Liver (tissue), 10 donors: ENCODE measurements at places on chromosomes 1 and 21. TPM values are rescaled to one million over a fixed set of nuclear protein-coding genes. Genes with fewer than 3 reads are reported as not detected.

Gene MMP23B
- 0.92 TPM for polyA plus RNA-seq

Gene AMY1C
- polyA plus RNA-seq: not detected

Gene NME7
- 26.5 TPM for polyA plus RNA-seq

Gene LRRC39
- 0.64 TPM for polyA plus RNA-seq

Gene ANKRD65
- 0.31 TPM for polyA plus RNA-seq

Gene KCNE2
- polyA plus RNA-seq: not detected

Gene MIXL1
- polyA plus RNA-seq: not detected

Gene SYDE2
- polyA plus RNA-seq: 2.5 TPM

Gene ADORA3
- polyA plus RNA-seq: 5.6 TPM

Gene NECTIN4
- 0.01 TPM for polyA plus RNA-seq

Gene GBP5
- polyA plus RNA-seq: 0.78 TPM

Gene RIPK4
- 7.2 TPM for polyA plus RNA-seq

Gene DYNLT5
- polyA plus RNA-seq: 0.55 TPM

Gene SLC9A1
- 1.3 TPM for polyA plus RNA-seq

Gene EXTL1
- polyA plus RNA-seq: not detected

Gene PTPN7
- 0.75 TPM for polyA plus RNA-seq

DNA sequence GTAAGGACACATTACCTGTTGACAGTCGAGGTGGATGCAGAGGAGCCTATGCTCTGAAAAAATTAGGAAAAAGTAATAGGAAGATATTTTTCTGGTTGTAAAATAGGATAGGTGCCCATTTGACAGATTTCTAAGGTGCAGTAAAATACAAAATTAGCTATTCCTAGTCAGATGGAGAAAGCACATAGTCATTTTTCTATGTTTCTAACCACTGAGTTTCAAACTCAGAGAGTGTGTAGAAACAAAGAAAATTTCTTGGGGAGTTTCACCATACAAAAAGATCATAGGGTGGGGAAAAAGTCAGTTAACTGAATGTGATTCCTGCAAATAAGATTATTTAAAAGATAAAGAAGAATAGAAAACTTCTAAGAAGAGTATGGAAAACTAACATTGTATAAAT lies 666.9 kb downstream of the KCNT2 start:
- DNase-seq: no peak

GRCh38 chr1:83954166-83954823 lies 44.6 kb downstream of the TTLL7 start:
- no peak for DNase-seq

- DNase-seq: no peak
These were observed 5.6 kb upstream of the GPR25 start for GRCh38 chr1:200867018-200867811.

GRCh38 chr1:234683861-234684632 lies 74.1 kb upstream of the IRF2BP2 start:
- DNase-seq: no peak

DNA sequence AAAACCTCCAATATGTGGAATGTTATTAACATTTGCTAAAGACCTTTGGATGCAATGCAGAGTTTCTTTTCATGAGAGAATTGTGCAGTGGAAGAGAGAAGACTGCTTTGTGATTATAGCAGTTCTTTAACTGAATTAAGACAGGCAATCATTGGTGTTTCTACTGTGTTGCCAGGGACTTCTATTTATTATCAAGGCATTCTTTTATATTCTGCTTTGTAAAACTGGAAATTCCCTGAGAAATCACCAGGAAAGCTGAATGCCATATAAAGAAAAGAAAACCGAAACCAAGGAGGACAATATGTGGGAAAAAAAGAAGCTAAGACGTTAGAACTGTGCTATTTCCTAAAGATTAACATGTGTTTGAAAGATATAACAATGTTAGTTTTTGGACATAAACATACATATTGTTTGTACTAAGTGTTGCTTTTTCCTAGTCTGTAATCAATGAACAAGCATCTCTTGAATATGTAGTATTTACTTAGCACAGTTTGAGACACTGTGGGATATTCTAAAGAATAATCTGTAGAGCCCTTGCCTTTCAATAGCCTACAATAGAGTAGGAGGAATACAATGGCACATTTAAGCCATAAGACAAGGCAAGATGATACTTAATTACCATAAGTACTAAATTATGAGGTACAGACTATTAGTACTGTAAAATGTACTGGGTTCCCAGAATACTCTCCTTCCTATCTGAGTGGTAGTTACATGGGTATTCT lies 47.1 kb downstream of the EXTL2 start:
- DNase-seq: no peak

GRCh38 chr1:100535264-100535663 lies 2.7 kb upstream of the GPR88 start:
- no peak for DNase-seq

DNA sequence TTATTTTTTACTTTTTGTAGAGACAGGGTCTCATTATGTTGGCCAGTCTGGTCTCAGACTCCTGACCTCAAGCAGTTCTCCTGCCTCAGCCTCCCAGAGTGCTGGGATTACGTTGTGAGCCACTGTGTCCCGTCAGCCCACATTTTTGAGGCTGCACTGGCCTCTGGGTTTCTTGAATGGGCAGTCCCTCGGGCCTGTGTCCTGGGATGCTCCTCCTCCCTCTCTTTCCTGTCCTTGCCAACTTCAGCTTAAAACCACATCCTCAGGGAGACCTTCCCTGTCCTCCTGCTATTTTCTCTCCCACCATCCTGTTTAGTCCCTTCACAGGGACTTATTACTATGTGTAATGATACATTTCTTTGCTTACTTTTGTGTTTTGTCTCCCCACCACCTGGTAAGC lies 31.4 kb upstream of the LYST start:
- DNase-seq: no peak

DNA sequence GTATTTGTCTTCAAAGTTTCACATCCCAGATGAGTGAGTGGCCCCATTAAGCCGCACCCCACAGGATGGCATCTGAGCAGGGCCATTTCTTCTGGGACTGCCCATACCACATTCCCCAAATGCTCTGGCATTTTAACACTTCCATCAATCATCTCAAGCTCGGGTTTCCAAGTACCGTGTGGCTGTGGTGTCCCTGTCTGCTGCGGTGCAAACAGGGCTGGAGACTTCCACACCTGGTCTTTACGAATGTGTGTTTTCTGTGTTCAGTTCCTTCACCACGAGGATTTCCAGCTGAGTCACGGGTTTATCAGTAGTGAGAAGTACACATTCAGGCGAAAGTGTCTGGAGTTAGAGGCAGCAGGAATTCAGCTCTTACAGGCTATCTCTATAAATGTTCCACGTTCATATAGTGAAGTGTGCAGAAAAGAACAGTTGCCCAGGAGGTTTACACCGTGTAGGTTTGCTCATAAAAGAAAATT lies 195.2 kb downstream of the RHOU start:
- no peak for DNase-seq

- no peak for DNase-seq
These were observed 201.8 kb downstream of the DISC1 start for GRCh38 chr1:231828182-231828920.

- peak; percentile 56 for DNase-seq
These were observed 233.0 kb upstream of the IRF2BP2 start for GRCh38 chr1:234842726-234843641.

DNA sequence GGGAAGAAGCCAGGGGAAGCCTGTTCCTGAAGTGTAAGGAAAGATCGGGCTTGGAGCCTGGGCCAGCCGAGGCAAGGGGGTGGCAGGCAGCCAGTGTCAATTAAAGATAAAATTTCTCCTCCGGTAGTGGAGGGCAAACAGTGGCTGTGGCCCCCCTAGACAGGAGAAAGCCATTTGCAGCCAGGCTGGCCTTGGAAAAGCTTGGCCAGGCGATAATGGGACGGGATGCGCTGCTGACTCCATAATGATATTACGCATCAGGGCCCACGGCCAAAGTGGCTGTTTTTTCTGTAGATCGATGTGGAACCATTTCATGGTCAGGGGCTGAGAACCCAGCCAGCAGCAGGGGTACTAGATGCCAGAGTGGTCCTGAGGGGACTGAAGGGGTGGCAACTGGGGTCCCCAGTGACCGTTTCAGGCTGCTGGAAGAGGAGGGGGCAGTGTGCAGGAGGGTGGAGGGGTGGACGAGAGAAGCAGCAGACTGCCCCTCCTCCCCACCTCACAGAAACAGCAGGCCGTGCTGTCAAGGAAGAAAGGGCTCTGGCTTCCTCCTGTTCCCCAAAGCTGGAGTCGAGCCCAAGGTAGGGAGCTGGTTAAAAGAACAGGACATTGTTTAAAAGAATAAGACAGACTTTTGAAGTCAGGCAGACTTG lies 25.2 kb downstream of the KCNC4 start:
- DNase-seq: no peak

GRCh38 chr1:66300280-66300971 lies 233.5 kb upstream of the SGIP1 start:
- DNase-seq: no peak

DNA sequence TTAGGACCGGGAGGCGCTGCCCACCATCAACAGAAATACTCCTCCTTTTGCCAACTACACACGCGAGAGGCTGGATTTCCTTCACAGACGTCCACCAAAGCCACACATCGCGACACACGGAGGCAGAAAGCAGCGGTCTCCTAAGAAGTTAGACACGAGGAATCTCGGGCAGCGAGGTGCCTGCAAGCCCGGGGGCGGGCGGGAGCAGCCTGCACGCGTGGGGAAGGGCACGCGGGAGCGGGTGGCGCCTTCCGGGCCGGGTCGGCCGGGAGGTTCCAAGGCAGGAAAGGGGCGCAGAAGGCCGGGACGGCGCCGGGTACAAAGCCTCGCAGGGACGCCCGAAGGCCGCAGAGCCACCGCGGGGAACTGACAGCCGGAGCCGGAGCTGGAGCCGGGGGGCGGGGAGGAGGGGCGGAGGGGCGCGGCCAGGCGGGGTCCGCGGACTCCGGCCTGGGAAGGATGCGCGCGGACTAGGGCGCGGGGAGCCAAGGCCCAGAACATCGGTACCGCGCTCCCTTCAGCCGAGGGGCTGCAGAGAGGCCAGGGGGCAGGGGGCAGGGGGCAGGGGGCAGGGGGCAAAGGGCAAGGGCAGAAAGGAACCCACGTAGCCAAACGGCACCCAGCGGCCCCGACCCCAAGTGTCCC lies 722 bp downstream of the NPHP4 start:
- DNase-seq: no peak

DNA sequence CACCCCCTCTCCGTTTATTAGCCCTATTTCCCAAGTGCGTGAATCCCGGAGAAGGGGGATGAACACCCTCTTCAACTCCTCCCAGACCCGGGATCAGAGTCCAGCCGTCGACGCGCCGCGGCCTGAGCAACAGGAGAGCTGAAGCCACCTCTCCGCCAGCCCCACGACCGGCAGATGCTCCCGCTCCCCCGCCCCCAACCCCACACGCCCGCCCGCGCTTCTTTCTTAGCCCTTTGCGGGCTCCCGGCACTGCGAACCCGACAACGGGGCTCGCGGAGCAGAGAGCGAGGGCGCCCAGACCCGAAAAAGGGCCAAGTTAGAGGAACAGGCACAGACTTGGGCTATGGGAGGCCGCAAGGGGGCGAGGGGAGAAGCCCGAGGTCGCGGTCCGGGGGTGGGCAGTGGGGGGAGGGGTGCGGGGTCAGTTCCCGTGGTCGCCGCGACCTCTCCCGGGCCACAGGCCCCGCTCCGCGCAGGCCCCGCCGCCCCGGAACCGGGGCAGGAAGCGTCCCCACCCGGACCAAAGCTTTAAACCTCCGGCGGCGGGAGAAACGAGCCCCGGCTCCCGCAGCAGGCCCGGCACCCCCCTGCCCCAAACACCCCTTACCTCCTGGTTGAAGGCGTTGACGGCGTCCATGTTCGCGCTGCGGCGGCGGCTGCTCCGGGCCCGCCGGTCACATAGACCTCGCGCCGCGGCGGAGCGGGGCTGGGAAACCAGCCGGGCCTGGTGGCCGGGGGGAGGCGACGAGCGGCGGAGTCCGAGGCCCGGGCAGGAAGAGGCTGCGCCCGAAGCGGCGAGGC lies 662 bp downstream of the SCAF4 start:
- DNase-seq: peak; percentile 72

DNA sequence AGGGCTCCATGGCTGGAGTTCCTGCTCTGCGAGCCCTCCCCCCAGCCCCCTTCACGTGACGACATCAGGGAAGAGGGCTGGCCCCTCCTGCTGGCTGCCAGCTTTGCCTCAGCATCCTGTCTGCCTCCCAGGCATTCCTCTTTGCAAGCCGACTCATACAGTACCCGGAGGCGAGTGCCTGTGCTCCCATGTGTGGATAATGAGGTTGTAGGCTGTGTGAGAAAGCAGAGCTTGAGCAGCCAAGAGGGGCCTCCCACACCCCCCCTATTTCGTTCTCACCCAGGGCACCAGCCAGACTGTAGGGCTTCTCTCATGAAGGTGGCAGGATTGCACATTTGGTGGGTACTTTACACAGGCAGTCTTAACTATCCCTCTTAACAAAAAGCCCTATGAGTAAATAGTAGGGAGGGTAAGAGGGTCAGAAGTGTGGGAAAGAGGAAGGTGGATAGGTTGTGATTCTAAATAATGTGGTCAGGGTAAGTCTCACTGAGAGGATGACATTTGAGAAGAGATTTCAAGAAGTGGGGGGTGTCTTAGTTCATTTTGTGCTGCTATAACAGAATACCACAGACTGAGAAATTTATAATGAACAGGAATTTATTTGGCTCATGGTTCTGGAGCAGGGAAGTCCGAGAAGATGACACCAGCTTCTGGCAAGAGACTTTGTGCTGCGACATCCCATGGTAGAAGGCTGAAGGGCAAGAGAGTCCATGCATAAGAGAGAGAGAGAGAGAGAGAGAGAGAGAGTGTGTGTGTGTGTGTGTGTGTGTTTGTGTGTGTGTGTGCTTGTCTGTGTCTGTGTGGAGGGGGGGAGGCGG lies 113.5 kb downstream of the OMA1 start:
- DNase-seq: no peak

GRCh38 chr1:154896771-154897286 lies 26.7 kb upstream of the KCNN3 start:
- no peak for DNase-seq

- peak; percentile 100 for DNase-seq
These were observed 61.3 kb downstream of the RAP1GAP start for GRCh38 chr1:21607549-21608529.

GRCh38 chr1:107139833-107140702 lies 771 bp upstream of the NTNG1 start:
- DNase-seq: no peak

DNA sequence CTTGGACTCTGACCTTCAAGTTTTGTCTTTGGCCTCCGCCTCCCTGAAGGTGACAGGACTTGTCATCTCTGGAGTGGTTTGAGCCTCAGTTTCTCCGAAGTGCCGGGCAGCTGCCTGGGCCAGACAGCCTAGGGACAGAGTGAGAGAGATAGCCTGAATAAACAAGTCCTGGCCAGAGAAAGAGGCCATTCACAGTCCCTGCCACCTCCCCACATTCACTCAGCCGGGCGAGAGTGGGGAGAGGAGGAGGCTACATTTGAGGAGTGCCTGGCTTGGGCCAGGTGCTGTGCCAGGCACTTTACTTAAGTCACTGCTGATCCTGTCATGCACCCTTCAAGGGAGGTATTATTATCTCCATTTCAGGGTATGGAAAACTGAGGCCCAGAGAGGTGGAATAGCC lies 3.5 kb downstream of the EXTL1 start:
- no peak for DNase-seq
